Left renal cortex interstitium (tissue), 4 donors: ENCODE measurements at places on chromosomes 12 and 14.
A peak's percentile ranks its signal among the peaks of the same experiment; 100 is the strongest.

DNA sequence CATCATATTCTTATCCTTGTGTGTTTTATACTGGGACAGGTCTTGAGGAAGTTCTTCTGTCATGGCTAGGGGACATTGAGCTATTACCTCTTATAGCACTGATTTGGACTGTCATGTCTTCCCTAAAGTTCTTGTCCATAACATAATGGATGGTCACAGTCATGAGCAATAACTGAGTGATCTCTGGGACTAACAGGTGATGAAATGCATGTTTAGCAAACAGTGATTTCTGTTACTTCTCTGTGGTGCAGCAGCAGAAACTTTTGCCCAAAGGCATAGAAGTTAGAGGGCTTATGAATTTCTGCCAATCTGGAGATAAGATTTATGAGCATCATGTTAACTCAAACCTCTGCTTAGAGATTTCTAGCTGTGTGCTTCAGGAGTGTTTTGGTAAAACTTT is 5.9 kb downstream of the ADIPOR2 start:
- DNase-seq, result no peak

DNA sequence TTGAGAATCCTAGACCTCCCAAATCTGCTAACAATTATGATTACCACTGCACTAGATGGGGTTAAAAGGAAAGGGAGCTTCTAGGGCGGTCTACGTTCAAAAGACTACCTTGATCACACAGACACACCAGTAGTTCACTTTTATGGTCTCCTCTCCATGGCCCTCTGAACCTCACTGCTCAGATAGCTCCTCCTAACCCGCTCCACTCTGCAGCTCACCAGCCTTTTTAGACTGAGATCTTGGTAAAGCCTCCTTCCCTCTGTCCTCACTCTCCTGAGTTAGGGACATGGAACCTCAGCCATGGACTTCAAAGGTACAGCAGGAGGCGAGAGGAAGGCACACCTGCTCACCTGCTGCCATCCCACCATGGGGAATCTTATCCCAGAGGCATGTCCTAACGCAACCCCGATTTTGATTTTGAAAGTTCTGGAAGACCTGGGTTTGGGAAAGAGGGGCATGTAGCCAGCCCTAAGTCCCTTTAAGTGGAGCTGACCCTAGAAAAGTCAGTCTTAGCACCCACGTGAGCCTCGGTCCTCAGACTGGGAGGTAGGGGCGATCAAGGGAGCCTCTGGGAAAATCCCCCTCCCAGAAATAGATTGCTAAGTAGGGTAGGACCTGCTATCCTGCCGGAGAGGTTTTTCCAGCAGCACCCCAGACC is 1.3 kb downstream of the ZNF219 start:
- no peak for DNase-seq

- DNase-seq, result no peak
Observed at GRCh38 chr14:94081386-94081820, 293 bp downstream of the IFI27L1 start.

DNA sequence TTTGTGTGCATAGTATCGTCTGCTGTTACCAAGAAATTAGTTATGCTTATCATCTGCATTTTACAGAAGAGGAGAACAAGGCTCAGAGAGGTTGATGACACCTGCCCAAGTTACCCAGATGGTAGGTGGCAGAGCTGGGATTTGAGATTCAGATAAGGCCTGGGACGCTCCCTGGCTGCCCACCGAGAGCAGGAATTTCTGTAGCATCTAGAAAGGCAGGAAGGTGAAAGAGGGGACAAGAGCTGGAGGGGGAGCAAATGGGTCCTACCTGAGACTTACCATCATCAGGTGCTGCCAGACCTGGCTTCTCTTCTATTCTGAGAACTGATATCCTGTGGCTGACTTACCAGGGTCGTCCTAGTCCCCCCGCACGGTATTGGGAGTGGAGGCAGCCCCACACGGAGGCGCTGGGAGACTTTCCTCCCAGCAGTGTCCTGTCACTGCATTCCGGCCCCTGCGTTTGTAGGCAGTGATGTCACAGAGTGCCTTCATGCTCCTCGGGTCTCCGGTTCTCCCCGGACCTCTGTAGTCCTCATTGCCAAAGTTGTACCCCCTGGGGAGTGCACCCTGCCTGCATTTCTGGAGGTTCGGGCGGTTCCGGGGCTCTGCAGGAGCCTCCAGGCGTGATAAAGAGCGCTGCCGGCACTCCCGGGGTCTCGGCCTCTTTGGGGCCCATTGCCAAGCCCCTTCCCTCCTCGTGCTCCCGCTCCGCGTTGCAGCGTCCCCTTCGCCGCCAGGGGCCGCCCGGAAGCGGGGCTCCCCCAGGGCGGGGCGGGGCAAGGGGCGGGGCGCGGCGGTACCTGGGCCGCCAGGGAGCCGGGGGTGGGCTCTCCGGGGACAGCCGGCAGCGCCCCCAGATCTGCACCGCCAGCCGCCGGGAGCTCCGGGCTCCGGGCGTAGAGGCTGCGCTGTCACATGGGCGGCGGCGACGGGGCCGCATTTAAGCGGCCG is at the start of gene CABP1:
TSS of gene CABP1 (plus strand) at position 856 of the 951 bp plus-strand sequence. CDS start at position 916, 60 bp downstream.
- DNase-seq, result no peak

- DNase-seq, result no peak
Observed at GRCh38 chr14:31947076-31947475, 130.0 kb upstream of the ARHGAP5 start.

GRCh38 chr14:41409806-41410205 is 196.9 kb upstream of the LRFN5 start:
- DNase-seq, result no peak

DNA sequence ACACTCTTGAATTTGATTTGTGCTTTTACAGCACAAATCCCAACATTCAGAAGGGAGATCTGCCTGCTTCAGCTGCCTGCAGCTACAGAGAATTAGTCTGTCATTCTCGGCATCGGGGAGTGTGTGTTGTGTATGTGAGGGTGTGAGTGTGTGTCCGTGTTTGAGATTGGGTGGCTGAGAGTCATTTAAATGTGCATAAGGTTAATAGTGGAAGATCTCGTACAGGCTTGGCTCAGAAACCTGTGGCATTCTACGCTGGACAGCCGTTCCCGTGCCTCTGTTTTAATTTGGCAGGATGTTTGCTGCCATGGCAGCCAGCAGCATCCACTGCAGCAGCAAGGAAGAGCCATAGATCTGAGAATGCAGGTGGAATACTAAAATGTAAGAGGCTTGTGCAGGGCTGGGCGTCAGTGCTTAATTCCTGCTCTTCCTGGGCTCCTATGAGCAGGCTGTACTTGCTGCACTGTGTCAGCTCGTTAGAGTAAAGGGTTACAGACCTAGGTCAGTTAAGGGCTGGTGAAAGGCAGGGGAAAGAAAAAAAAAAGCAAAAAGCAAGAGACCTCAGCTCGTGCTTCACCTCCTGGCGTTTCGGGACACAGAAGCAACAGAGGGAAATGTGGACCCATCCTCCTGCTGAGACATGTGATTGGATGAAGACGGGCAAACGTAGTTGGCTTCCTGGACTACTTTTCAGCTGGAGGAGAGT is 205.4 kb downstream of the NAV3 start:
- no peak for DNase-seq

- peak; percentile 29 for DNase-seq
Observed at GRCh38 chr12:15276088-15276698, 46.1 kb upstream of the PTPRO start.

GRCh38 chr14:93068711-93069110 is 47.0 kb downstream of the ITPK1 start:
- no peak for DNase-seq

GRCh38 chr14:101361044-101361443 is 200.3 kb upstream of the DIO3 start:
- DNase-seq, result no peak
